ENCODE measurements at places on chromosomes 6 and 20.

- no peak for DNase-seq
Measured at GRCh38 chr20:34403908-34404307, 40.8 kb downstream of the ITCH start.

DNA sequence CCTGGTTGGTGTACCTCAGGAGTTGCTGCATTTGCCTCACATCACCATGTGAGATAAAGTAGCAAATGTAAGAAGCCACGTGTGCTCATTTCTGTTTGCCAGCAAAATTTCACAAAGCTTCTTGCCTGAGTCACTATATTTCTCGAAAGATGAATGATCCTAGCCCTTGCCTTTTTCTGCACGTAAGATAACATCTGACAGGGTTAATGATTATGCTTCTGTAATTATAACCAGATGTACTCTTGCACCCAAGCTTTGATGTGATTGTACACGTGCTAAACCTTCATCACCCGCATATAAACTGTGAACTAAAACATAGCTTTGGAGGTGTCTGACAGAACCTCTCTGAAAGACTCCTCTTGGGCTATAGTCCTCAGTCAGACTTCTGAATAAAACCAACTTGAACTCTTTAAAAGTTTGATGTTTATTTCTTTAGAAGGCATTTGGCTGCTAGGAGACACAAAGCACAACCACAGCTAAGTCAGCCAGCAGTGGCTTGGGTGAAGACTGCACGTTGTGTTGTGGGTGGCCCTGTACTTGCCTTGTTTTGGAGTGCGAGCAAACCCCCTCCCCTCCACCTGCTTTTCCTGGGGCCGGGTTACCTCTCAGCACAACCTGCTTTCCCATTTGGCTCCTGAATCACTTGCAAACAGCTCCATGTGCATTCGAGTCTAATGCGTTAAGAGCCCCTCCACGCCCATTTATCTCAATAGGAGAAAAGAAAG is 19.3 kb downstream of the PROKR2 start:
- no peak for DNase-seq

DNA sequence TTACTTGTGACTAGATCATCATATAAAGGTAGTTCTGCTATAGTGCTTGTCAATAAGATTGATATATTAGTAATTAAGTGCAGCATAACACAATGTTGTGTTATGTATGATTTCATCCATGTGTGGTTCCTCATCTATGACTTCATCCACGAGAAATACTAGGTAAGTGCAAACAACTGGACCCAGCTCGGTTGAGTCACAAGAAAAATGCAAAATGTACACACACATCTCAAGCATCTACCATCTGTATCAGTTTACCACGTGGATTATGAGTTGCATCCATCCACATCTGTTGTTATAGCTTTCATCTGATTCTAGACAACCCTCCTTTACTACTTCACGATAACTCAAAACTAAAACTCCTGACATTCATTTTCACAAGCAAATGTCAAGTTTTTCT is 517.0 kb upstream of the CITED2 start:
- DNase-seq: no peak

- DNase-seq: no peak
Measured at GRCh38 chr20:62888406-62888805, 26.8 kb upstream of the TCFL5 start.

DNA sequence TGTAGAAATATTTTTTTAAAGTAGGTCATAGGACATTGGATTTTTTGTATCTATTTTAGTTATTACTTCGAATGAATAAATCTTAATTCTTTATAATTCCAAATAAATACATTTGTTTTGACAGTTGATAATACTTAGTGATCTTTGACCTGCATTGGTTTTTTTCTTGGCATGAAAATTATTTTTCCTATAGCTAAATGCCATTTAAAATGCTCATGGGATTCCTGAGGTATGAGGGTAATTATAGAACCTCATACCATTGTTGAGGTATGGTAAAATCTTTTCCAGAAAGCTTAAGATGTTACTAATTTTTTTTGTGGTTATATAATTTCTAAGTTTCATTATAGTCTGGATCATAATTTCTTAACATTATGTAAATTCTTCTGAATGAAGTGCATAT is 8.3 kb downstream of the PM20D2 start:
- no peak for DNase-seq
